KBM-7 (cell line): ENCODE measurements at places on chromosomes 5 and 9.

DNA sequence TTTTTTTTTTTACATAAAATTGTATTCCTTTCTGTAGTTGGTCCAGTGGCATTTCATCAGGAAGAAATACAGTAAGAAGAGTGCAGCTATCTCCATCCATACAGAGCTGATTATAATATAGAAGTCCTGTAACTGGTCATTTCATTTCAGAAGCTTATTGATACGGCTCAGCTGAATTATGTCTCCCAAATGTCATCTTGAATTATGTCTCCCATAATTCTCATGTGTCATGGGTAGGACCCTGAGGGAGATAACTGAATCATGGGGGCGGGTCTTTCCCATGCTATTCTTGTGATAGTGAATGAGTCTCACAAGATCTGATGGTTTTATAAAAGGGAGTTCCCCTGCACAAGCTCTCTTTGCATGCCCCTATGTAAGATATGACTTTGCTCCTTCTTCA, 492.9 kb downstream of the CHSY3 start:
- DNase-seq, result no peak

- DNase-seq, result no peak
Observed at GRCh38 chr9:87421734-87422133, 75.9 kb upstream of the DAPK1 start.

DNA sequence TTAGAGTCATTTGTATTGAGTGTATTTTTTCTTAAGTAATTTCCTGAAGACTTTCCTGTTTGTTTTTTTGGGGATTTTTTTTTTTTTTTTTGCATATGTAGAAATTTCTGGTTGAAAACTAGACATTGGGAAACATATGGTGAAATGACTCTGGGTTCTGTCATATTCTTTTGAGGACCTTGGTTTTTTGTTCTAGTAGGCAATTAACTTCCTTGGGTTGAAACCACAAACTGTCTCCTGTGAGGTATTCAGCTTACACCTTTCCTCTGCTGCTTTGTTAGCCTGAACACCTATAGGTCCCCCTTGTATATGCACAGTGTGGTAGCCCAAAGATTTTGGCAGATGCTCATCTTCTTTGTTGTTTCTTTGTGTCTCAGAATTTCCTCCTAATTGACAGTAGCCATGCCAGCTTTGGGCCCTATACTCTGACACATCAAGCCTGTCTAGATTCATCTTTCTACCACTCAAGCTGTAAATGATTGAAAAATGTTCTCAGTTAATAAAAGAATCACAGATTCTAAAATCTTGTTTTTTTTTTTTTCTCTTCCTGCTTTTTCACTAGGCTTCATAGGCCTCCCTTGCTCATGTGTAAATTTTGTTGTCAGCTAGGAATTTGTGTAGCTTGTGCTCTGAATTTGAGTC, 140.6 kb downstream of the COMMD10 start:
- peak; percentile 13 for DNase-seq

DNA sequence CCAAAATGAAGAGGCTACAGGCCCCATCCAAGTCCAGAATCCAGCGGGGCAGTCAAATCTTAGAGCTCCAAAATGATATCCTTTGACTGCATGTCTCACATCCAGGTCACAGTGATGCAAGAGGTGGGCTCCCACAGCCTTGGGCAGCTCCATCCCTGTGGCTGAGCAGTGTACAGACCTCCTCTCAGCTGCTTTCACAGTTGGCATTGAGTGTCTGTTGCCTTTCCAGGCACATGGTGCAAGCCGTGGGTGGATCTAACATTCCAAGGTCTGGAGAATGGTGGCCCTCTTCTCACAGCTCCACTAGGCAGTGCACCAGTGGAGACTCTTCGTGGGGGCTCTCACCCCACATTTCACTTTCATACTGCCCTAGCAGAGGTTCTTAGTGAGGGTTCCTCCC, 120.7 kb downstream of the GIN1 start:
- no peak for DNase-seq

DNA sequence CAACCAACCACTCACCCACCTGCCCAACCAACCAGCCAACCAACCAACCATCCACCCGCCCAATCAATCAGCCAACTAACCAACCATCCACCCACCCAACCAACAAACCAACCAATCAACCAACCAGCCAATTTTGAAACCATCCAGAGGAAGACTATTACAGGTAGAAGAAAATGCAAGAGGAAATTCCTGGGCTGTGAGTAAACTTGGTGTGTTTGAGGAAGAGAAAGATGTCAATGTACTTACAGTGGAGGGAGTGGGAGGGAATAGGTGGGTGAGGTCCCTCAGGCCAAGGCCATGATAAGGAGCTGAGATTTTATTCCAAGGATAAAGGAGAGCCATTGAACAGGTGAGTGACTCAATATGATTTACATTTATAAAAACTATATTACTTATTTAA, 30.4 kb downstream of the C9orf57 start:
- no peak for DNase-seq

- no peak for DNase-seq
Observed at GRCh38 chr9:70679845-70680244, 265.4 kb upstream of the KLF9 start.

DNA sequence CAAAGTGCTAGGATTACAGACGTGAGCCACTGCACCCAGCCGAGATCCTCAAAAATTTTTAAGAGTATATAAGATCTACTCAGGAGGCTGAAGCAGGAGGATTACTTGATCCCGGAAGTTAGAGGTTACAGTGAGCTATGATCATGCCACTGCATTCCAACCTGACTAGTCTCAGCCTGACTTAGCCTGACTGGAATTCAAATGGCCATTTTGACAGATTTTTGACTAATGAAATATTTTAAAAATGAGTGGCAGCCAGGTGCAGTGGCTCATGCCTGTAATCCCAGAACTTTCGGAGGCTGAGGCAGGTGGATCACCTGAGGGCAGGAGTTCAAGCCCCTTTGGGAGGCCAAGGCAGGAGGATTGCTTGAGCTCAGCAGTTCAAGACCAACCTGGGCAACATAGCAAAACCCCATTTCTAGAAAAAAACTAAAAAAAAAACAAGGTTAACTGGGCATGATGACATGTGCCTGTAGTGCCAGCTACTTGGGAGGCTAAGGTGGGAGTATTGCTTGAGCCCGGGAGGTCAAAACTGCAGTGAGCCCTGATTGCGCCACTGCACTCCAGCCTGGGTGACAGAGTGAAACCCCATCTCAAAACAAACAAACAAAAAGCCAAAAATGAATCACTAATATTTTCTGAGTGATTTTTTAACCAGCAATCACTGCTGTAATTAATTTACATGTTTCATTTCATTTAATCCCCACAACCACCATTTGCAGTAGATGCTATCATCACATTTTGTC, 16.6 kb downstream of the ATOX1 start:
- DNase-seq, result no peak

DNA sequence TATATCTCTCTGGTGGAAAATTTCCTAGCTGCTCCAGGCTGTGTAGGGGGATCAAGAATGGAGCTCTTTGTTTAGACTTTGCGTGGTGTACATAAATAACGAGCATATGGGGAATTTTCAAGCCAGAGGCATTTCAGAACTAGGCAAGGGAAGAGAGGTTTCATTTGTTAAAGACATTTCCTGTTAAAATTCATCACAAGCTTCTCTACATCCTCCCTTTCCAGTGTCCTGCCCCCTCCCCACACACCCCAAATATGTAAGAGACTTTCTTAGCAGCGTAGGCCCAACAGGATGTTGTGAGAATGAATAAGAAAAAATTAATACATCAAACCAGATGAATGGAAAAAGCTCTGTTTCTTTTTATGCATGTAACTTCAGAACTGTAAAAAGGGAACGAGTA, 150.3 kb downstream of the GPBP1 start:
- no peak for DNase-seq

DNA sequence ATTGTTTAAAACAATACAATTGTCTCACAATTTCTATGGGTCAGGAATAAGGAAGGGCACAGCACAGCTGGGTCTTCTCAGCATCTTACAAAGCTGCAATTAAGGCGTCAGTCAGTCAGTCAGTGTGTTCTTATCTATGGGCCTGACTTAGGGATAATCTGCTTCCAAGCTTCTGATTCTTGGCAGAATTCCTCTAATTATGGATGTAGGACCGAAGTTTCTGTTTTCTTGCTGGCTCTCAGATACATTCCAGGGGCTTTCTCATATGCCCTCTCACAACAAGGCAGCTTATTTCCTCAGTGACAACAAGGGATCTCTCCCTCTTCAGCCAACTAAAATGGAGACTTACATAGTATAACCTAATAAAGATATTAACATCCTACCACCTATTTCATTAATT, 1925.3 kb upstream of the ACO1 start:
- no peak for DNase-seq

- no peak for DNase-seq
Observed at GRCh38 chr5:5751987-5752386, 329.5 kb downstream of the ICE1 start.

DNA sequence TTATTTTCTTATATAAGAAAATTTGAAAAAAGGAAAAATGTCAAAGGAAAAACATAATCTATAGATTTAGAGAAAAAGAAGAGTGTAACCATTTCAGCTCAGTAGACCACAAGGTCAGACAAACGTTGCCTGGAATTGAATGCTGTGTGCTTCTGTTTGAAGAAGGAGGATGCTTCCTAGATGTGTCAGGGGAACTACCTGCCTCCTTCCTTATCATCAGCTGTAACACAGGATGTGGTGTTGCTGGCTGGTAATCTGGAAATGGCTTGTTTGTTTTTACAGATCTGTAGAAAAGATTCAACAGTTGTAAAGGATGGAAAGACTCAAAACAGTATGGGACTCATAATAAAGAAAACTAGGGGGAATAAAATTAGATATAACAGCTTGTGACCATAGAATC, 160.7 kb upstream of the MEF2C start:
- peak; percentile 24 for DNase-seq

DNA sequence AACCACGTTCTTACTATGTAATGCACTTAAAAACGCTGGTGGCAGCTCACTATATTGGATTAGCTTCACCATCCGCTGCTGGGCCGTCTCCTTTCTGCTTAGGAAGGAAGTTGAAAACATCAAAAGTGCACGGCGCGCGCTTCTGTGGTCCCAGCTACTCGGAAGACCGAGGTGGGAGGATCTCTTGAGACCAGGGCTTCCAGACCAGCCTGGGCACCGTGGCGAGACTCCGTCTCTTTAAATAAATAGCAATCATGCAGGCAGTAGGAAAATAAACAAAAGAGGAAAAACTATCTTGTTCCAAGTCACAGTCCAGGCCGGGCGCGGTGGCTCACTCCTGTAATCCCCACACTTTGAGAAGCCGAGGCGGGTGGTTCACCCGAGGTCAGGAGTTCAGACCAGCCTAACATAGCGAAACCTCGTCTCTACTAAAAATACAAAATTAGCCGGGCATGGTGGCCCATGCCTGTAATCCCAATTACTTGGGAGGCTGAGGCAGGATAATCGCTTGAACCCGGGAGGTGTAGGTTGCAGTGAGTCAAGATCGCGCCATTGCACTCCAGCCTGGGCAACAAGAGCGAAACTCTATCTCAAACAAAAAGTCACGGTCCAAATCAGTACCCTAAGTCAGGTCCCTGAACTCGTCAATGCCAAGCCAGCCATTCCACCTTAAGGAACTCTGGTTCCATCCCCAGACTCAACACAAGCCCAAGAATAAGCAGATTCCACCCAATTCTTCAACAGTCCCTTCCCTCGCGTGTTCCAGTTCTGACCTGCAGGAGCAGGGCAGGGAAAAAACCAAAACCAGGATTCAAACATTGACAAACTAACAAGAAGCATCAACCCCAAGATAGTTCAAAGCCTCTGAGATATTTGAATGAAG, 1.0 kb upstream of the GOLGA1 start:
- peak; percentile 77 for DNase-seq

DNA sequence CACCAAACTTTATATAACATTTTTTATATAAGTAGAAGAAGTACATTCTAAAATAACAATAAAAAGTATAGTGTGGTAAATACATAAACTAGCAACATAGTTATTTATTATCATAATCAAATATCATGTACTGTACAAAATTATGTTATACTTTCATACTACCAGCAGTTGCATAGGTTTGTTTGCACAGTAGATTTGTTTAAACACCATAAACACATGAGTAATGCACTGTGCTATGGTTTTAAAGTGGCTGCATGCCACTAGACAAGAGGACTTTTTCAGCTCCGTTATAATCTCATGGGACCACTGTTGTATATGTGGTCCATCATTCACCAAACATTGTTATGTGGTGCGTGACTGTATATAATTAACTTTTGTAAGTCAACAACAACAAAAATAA, 137.6 kb downstream of the DRD1 start:
- no peak for DNase-seq

- DNase-seq, result no peak
Observed at GRCh38 chr9:4734150-4734549, 6.9 kb downstream of the AK3 start.

GRCh38 chr5:71873191-71873591, 154.1 kb downstream of the CARTPT start:
- peak; percentile 6 for DNase-seq

- DNase-seq, result no peak
Observed at GRCh38 chr9:14103115-14103514, 210.8 kb downstream of the NFIB start.

- no peak for DNase-seq
Observed at GRCh38 chr5:140391312-140391711, 10.3 kb upstream of the ANKHD1 start.

DNA sequence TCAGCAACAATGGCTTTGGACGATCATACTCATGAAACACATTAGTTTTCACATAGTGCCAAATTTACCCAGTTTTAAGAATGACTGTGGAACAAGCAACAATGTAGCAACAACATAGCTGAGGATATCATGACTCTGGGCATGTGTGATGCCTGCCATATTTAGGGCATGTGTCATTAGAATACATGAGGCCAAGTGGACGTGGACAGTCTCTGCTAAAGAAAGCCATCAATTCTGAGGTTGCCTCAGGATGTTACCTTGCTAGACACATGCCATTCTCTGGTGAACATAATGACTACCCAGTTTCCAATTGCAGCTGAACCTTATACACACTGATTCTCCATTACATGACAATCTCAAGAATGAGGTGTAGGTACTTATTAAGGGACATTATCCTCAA, 103.3 kb upstream of the ADAMTS19 start:
- no peak for DNase-seq

DNA sequence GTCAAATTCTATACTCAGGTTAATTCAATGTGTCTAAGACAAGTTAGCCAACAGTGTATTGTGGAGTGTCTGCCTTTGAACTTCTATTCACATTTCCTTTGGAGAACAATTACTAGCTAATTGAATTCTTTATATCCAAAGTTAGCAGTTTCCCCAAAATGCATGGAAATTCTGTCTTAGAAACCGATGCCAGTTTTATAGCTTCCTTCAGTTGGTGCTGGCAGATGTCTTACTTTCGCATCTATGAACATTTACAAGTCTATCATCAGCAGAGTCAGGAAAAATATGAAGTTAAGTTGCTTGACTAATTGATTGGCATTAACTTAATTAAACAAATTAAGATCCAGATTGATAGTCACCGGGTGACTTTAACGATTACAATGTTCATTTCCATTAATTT, 527.6 kb upstream of the CDH18 start:
- no peak for DNase-seq

DNA sequence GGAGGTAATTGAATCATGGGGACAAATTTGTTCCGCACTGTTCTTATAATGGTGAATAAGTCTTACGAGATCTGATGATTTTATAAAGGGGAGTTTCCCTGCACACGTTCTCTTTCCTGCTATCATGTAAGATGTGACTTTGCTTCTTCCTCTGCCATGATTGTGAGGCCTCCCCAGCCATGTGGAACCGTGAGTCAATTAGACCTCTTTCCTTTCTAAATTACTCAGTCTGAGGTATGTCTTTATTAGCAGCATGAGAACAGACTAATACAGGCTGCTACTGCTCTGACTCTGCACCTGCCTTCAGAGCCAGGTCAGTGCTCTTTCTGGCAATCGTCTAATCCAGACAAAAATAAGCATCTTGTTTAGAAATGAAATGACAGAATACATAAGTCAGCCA, 479.2 kb upstream of the TUSC1 start:
- DNase-seq, result peak; percentile 33

GRCh38 chr9:306907-307306, 92.2 kb downstream of the DOCK8 start:
- DNase-seq, result peak; percentile 75
